Thoracic aorta (tissue), 2 donors: ENCODE measurements at places on chromosomes 3 and 15.

DNA sequence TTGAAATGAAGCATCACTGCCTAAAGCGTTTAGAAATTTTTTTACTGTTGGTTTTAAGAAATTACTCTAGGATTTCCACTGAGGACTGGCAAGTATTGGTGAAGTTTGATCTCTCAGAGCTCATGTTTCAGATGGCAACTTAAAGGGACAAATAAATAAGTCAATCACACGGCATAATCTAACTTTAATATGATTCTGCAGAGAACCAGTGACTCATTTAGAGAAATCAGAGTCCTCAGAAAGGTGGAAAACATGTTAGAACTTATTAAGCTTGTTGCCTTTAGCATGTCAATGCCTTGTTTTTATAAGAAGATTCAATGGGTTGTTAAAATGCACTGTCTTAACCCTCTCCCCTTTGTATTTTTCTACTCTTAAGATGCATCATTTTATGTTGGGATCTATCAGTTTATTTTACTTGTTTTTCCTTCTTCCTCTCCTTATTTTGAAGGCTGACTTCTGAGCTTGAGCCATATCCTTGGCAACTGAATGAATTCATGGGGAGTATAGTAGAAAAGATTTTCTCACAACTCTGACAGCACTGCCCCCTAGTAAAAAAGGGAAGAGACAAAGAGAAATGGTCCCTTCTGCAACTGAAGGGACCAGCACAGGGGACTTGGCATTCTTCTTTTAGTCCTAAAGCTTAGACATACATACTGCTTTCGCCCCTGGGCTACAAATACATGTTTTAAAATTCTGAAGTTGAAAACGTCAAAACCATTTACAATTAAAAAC, 431.2 kb downstream of the LPP start:
- DNase-seq: no peak

- no peak for DNase-seq
These were observed 235.5 kb downstream of the SCAPER start for GRCh38 chr15:76669521-76670207.

DNA sequence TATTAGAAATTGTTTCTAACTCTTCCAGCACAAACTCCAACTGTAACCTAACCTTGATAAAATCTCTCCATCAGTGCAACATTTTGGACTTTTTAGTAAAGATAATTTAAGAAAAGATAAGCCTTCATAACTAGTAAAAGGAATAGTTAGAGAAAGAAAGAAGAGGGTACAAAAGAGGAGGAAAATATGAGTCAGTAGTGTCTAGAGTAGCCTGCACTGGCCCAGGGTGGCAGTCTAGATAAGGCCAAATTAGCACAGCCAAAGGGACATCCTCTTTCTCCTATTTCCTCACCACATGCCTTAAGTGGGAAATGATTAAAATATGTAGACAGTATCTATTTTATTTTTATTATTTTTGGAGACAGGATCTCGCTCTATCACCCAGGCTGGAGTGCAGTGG, 3.7 kb downstream of the PROS1 start:
- DNase-seq: no peak

GRCh38 chr3:112302881-112303763, 9.1 kb upstream of the SLC9C1 start:
- no peak for DNase-seq

DNA sequence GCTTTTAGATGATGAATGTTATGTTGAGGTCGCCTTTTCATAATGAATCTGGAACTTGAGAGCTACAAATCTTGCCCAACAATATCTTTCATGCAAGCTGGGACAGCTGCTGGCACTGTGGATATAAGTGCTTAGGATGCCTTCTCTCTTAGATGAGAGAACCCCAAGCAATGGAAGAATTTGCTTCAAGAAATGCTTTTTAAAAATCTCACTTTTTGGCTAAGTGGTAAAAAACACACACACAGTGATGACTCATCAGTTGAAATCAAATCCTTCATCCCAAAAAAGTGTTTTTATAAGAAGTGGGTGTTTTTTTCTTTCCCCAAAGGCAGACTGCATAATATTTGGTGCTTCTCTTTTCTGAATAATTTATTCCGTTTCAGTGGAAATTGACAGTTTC, 38.4 kb upstream of the GALNT15 start:
- no peak for DNase-seq

DNA sequence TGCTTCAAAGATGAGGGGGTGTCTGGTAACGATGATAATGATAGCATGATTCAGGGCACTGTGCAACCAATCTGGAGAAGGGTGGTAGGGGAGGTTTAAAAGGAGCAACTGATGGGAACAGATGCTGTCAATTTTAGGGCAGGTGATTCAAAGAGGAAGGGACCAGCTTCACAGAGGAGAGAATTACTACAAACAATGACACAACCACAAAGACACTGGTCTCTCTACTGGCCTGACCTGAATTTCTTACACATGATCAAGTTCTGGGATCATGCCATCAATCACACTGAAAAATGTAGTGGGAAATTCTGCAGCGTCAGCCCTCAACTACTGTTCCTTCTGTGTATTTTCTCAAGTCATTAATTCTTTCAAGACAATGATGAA, 2.6 kb upstream of the CDV3 start:
- no peak for DNase-seq

DNA sequence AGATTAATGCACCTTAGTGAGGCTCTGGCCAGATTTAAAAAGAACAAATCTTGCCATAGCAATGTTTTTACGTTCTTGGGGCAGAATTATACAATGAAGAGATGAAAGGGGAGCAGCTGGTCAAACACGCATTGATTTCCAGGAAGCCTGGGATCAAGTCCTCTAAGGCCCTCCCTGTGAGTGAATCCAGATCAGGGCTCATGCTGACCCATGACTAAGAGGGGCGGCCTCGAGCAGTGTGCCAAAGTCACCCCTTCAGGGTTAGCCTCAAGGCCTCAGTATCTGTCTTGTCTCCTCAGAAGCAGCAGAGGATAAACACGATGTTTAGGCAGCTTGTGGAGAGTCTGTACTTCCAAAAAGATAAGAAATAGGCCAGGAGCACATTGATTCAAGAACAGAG, 9.3 kb upstream of the RBP1 start:
- no peak for DNase-seq

DNA sequence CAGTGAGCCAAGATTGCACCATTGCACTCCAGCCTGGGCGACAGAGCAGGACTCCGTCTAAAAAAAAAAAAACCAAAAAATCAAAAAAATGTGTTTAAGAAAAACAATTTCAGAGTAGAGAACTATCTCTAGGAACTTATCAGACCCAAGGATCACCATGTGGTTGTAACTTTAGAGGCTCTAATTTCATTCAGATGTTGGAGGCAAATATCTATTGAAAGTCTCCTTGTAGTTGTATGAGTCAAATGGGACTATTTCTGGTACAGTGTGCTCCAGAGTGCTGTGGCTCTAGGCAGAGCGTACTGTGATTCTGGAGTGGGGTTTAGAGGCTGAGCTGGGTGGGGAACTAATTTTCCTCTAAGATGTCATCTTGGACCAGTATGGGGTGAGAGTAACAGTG, 398.7 kb downstream of the SHQ1 start:
- no peak for DNase-seq

DNA sequence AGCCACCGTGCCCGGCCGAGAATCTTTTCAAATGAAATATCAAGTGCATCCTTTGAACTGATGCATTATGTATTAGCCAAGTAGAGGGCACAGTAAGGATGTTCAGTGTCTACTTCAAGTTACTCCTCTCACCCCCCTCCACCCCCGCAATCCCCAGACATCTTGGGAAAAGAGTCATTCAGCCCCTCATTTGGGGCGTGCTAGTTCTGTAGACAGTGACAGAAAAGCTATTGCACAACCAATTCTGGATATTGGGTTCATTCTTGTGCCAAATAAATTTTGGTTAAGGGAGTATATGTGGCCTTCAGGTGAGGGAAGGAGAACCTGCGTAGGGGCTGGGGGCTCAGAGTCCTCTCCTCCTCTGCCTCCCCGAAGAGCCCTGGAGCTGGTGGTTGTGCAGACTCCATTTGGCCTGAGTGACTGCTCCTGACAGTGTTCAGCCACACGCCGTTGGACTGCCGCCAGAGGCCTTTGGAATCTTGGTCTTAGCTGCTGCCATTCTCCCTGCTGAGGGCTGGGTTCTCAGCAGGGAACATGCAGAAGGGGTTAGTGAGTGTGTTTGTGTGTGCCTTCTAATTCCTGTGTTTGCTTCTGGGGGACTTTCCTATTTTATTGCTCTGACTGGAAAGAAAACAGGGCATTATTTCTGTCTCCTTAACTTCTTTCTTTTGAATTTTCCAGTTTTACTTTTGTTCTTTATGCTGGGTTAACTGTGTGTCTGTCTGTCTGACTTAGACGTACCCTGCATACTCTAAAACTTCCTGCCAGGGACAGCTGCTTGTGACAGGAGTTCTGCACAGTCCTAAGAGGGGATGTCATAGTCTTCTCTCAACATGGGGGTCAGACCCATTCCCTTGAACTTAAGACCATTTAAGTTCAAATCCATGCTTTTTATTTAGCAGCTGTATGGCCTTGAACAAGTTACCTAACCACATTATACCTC, 21.0 kb downstream of the RARB start:
- peak; percentile 62 for DNase-seq

DNA sequence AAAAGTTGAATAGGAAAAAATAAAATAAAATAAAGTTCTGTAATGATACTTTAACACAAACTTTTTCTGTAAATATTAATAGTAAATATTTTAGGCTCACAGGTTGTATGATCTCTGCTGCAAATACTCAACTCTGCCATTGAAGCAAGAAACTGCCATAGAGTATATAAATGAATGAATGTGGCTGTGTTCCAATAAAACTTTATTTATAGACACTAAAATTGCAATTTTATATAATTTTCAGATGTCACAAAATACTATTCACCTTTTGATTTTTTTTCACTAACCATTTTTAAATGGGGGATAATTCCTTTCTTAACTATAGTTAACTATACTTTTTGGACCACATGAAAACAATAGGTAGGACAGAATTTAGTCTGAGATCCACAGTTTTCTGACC, 16.0 kb downstream of the EIF1B start:
- no peak for DNase-seq

DNA sequence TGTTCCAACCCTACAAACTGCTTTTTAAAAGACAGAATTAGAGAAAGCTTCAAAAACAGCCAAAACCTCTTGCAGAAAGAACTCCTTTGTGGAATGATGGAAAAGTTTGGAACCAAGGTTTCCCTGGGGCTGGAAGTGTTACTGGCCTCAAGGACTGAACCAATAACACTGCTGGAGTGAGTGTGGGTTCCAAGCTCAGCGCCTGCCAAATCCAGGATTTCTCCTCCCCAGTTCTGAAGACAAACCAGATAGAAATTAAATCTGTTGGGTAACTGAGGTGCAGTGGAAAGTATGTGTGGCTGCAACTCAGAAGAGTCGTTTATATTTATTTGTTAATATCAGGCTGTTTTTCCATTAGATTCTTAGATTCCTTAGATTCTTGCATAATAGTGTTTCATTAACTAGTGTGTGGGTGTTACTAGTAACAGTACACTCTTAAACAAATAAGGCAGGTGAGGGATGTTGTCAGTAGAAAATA, 66.5 kb upstream of the FNDC3B start:
- DNase-seq: no peak

DNA sequence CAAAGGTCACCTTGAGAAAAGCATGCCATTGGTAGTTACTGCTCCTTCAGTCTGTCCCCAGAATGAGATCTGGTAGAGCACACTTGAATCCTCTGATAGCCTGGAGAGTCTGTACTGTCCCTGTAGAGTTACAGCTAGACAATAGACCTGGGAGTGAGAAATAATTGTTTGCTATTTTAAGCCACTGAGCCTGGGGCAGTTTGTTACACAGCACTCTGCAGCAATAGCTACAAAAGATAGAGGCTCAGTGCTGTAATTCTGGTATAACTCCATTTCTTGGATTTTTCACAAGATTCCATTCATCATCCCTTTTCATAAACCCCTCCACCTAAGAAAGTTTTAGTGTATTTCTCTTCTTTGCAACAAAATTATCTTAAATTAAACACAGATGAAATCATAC, 242.7 kb upstream of the ARRDC4 start:
- DNase-seq: no peak

GRCh38 chr3:129183569-129184395, at the start of gene CNBP:
Gene CNBP (minus strand): TSS chr3:129183896. CDS start chr3:129171757, 12,139 bp downstream.
- peak; percentile 74 for DNase-seq

DNA sequence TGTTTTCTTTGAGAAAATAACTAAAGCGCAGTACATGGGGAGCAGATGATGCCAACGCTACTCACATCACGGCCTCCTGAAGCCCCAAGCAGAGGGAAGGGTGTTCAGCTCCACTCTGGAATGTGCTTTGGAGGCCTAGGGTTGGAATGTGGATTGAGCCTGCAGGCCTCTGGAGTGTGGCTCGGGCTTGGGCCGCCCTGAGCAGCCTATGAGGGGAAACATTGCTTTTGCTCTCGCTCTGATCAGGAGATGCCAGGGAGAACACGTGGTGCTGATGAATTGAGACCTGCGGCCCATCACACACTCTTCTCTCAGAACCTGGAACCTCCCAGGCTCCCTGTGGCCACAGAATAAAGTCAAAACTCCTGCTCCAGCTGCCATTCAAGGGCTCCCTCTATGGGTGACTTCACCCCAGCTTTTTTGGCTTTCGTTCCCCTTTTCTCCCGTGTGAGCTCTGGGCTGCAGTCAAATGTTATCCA, 23.3 kb downstream of the CCDC13 start:
- no peak for DNase-seq

DNA sequence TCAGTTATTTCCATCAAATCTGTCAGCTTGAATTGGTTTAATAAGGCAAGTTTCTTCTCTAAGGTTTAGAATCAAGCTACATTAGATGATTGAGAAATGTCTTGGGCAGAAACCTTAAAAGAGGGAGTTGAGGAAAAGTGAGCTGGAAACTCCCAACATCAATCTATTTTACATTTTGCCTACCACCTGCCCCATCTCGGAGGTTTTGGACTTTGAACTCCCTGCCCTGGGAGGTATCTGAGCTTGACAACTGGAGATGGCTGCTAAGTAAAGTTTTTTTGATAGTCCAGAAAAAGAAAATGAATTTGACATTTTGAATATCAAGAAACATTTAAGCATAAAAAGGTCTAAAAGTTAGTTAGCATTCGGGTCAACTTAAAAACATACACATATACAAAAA, 234.2 kb downstream of the NFKBIZ start:
- no peak for DNase-seq

GRCh38 chr3:59115364-59116232, 65.8 kb upstream of the CFAP20DC start:
- no peak for DNase-seq
